ENCODE measurements at places on chromosomes 5 and 9.
A peak's percentile ranks its signal among the peaks of the same experiment; 100 is the strongest.

GRCh38 chr5:100889165-100889743, 13.8 kb downstream of the ST8SIA4 start:
- peaks cover 34% of the 10 kb centered on the region for H3K36me3 ChIP-seq
- peaks cover 20% of the 10 kb centered on the region for H3K4me1 ChIP-seq
- DNase-seq: no peak
- H3K4me3 ChIP-seq: peak overlapping the region; percentile 75
- H3K27ac ChIP-seq: peak overlapping the region; percentile 93

DNA sequence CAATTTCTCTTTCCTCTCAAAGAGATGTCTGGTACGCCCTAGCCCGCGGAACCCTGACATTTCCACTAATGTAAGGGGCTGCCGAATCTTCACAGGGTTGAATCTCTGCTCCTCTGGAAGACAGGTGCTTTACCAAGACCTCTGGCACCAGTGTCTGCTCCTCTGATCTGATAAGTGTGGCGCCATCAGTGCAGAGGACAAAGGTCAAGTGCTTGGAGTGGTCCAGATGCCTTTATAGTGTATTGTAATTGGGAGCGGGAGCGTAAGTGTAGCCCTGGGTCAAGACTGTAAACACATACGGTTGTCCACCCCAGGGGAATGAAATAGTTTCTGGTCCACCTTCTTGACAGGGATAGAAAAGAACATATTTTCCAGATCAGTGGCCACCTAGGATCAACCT, 17.7 kb downstream of the ADAMTSL2 start:
- no peak for DNase-seq
- peaks cover 6% of the 10 kb centered on the region for H3K4me1 ChIP-seq
- H3K27ac ChIP-seq: no peak overlapping the region
- H3K36me3 ChIP-seq: peaks cover 1% of the 10 kb centered on the region
- H3K4me3 ChIP-seq: no peak overlapping the region

- H3K4me1 ChIP-seq: no peaks in the 10 kb centered on the region
- no peak overlapping the region for H3K27ac ChIP-seq
- no peaks in the 10 kb centered on the region for H3K36me3 ChIP-seq
Measured at GRCh38 chr5:29697278-29697677, 1496.2 kb upstream of the CDH6 start.

DNA sequence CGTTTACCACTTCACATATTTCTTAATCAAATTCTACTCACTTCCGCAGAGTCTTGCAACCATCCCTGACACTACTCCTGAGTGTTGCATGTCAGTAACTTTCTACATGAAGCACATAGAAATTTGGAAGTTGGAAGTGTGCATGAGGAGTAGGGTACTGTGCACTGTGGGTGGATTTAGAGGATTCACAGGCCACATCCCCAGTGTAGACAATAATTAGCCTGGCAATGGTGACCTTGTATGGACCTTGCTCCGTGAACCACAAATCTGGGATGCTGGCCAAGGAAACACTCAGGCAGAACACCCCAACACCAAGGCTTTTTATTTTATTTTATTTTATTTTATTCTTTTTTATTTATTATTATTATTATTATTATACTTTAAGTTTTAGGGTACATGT, 25.5 kb downstream of the CTSL start:
- no peaks in the 10 kb centered on the region for H3K27me3 ChIP-seq
- H3K27ac ChIP-seq: no peak overlapping the region
- H3K36me3 ChIP-seq: no peaks in the 10 kb centered on the region
- no peaks in the 10 kb centered on the region for H3K4me1 ChIP-seq
- no peak for DNase-seq

DNA sequence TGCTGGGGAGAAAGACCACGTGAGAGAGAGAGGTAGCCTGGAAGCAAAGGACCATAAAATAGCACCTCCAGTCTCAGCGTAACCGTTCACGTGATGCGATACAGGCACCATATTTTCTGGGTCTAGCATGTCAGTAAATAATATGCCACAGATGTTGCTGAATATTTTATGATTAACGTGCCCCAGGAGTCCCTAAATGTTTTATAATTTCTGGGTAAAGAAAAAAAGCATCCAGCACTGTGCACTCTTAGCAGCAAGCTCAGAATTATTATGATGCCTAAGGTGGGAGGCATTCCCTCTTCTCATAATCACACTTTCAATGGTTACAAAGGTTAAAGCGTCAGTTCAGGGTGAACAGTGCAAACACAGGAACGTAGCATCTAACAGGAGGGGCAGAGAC, 121.8 kb downstream of the CAVIN4 start:
- H3K27ac ChIP-seq: no peak overlapping the region
- H3K36me3 ChIP-seq: no peaks in the 10 kb centered on the region
- no peak for DNase-seq

- no peaks in the 10 kb centered on the region for H3K27me3 ChIP-seq
- H3K36me3 ChIP-seq: peaks cover 15% of the 10 kb centered on the region
- H3K27ac ChIP-seq: peak overlapping the region; percentile 85
- peak; percentile 21 for DNase-seq
Measured at GRCh38 chr5:128084228-128085167, 932 bp downstream of the SLC12A2 start.

DNA sequence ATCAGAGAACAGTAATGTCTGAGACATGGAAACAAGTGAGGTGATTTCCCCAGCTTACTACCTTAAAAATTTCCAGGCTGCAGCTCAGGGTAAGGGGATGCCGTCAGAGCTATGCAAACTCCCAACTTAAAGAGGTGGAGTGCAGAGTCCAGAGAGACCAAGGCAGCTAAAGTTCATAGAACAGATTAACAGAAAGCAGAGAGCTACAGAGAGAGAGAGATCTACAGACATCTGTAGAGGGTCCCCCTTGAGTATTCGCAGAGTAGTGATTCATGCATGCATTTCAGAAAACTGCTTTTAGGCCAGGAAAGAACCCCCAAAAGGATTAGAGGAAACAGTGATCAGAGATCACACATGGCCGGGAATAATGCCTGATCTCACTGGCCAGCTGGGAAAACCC, 306.2 kb upstream of the PUM3 start:
- H3K36me3 ChIP-seq: no peaks in the 10 kb centered on the region
- H3K4me1 ChIP-seq: no peaks in the 10 kb centered on the region
- H3K27me3 ChIP-seq: peaks cover 5% of the 10 kb centered on the region
- no peak overlapping the region for H3K4me3 ChIP-seq

DNA sequence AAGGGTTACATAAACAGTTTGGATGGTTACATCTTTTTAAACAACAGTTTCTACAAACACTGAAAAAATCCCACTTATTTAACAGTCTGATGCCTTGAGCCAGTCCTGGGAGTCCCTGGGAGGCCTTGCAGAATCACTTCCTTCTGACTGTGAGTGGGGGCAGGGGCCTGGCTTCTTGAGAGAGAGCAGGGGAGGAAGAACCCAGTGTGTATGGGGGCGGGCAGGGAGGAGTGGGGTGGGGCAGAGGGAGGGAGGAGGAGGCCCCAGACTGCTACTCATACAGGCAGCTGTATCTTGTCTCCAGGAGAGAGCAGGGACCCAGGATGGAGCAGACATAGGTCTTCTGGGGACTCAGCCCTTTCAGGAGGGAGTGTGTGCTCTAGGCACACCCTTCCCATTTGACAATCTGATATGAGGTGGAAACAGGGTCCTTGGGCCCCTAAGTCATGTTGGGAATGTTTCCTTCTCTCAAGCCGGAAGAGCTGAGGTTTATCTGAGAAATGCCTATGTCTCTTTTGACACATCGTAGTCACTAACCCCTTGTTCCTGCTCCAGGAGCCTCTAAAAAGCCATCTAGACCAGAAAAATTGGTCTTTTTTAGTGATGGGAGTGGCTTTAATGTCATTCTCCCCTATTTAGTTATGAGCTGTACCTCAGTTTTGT, 52.8 kb downstream of the IRF1 start:
- H3K36me3 ChIP-seq: peaks cover 10% of the 10 kb centered on the region
- no peaks in the 10 kb centered on the region for H3K27me3 ChIP-seq
- H3K4me3 ChIP-seq: peak overlapping the region; percentile 61
- peak; percentile 49 for DNase-seq
- H3K4me1 ChIP-seq: peaks cover 70% of the 10 kb centered on the region
- H3K27ac ChIP-seq: peak overlapping the region; percentile 85

- DNase-seq: no peak
- no peak overlapping the region for H3K4me3 ChIP-seq
- H3K36me3 ChIP-seq: peaks cover 35% of the 10 kb centered on the region
- H3K27me3 ChIP-seq: no peaks in the 10 kb centered on the region
- no peak overlapping the region for H3K27ac ChIP-seq
Measured at GRCh38 chr9:354453-354852, 139.8 kb downstream of the DOCK8 start.

DNA sequence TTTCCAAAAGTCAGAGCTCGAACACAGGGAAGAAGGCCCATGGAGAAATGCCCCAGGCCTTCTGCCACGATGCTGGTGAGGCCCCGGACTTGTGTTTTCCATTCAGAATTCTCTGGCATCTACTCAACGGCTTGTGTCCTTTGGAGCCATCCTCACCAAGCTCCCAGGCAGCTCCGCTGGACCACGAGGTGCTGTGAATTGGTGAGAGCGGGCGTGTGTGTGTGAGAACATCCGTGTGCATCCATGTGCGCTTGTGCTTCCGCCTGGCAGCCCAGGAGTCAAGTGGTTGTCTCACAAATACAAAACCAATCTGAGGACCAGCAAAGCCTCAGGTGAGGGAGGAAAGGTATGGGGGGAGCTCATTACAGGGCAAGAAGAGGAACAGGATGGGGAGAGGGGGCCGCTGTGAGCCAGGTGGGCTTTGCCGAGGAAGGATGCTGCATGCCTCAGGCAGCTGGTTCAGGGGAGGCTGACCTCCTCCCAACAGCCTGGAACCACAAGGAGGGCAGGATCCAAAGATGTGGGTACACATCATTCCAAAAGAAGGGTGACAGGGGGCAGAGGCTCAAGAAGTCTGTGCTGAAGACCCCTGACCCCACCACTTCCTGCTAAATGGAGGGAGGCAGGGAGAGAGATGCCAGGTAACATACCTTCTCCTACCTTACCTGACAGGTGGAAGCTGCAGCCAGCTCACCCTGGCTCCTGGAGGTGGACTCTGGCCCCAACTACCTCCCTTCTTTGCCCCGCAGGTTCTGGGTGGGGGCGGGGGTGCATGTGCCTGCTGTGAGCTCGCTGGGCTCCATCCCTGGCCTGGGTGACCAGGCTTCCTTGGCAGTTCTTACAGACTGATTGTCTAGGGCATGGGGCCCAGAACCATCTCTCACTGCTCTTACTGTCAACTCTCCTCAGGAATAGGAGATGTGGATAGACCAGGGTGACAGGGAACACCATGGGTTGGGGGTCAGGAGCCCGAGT, 196.3 kb downstream of the PAX5 start:
- peak overlapping the region; percentile 83 for H3K27ac ChIP-seq
- no peaks in the 10 kb centered on the region for H3K27me3 ChIP-seq
- peaks cover 43% of the 10 kb centered on the region for H3K4me1 ChIP-seq
- H3K36me3 ChIP-seq: peaks cover 60% of the 10 kb centered on the region
- H3K4me3 ChIP-seq: peak overlapping the region; percentile 61

GRCh38 chr9:4371108-4371507, 71.2 kb upstream of the GLIS3 start:
- no peaks in the 10 kb centered on the region for H3K27me3 ChIP-seq
- DNase-seq: no peak
- H3K27ac ChIP-seq: no peak overlapping the region
- H3K4me3 ChIP-seq: no peak overlapping the region

GRCh38 chr9:30519756-30520155, 1864.7 kb upstream of the ACO1 start:
- DNase-seq: no peak
- no peaks in the 10 kb centered on the region for H3K4me1 ChIP-seq
- H3K27me3 ChIP-seq: no peaks in the 10 kb centered on the region
- H3K4me3 ChIP-seq: no peak overlapping the region
- no peak overlapping the region for H3K27ac ChIP-seq

- H3K27ac ChIP-seq: no peak overlapping the region
- H3K4me3 ChIP-seq: no peak overlapping the region
- no peak for DNase-seq
- H3K36me3 ChIP-seq: no peaks in the 10 kb centered on the region
- H3K27me3 ChIP-seq: peaks cover 10% of the 10 kb centered on the region
- peaks cover 18% of the 10 kb centered on the region for H3K4me1 ChIP-seq
Measured at GRCh38 chr9:81108821-81109220, 580.5 kb downstream of the TLE1 start.

GRCh38 chr9:86424251-86424891, 70.2 kb upstream of the TUT7 start:
- H3K4me3 ChIP-seq: no peak overlapping the region
- no peak for DNase-seq
- H3K27ac ChIP-seq: no peak overlapping the region
- no peaks in the 10 kb centered on the region for H3K36me3 ChIP-seq

GRCh38 chr9:72022841-72023240, 37.6 kb downstream of the C9orf57 start:
- H3K4me1 ChIP-seq: no peaks in the 10 kb centered on the region
- no peak overlapping the region for H3K27ac ChIP-seq
- DNase-seq: no peak

- no peak overlapping the region for H3K4me3 ChIP-seq
- no peaks in the 10 kb centered on the region for H3K4me1 ChIP-seq
- no peak overlapping the region for H3K27ac ChIP-seq
- DNase-seq: no peak
Measured at GRCh38 chr9:116453785-116454184, 233.3 kb upstream of the TRIM32 start.

- H3K4me3 ChIP-seq: no peak overlapping the region
- no peaks in the 10 kb centered on the region for H3K4me1 ChIP-seq
- peaks cover 37% of the 10 kb centered on the region for H3K27me3 ChIP-seq
Measured at GRCh38 chr5:73892218-73892617, 266.2 kb downstream of the ARHGEF28 start.

DNA sequence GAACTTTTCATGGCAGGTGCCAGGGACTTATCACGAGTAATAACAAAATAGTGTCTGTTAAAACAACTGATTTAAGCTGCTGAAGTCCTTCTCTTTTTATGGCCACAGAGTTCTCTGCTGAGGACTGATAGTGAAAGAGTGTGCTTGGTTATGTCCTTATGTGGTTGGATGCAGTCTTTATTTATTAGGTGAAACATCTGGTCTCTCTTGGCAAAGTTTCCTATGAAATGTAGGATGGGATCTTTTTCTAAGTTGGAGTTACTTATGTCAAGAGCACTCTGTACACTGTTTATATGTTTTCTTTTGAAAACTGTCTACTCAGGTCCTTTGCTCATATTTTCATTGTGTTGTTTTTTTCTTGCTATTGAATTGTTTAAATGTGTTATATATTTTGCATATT, 1816.1 kb upstream of the C9orf72 start:
- H3K27me3 ChIP-seq: no peaks in the 10 kb centered on the region
- no peak for DNase-seq
- H3K36me3 ChIP-seq: no peaks in the 10 kb centered on the region
- no peak overlapping the region for H3K27ac ChIP-seq
- H3K4me3 ChIP-seq: no peak overlapping the region

Measured in stimulated activated naive B cell treated with anti-CD40 and anti-IgM and Interleukin-4, amounts not matched to agents 10 μg/mL and 1 μg/mL and 100 μg/mL, for 72 hours (primary cell).